ENCODE measurements at places on chromosomes 5 and 9.
A peak's percentile ranks its signal among the peaks of the same experiment; 100 is the strongest.

- no peak for DNase-seq
Measured at GRCh38 chr5:56247592-56247991, 14.5 kb upstream of the ANKRD55 start.

DNA sequence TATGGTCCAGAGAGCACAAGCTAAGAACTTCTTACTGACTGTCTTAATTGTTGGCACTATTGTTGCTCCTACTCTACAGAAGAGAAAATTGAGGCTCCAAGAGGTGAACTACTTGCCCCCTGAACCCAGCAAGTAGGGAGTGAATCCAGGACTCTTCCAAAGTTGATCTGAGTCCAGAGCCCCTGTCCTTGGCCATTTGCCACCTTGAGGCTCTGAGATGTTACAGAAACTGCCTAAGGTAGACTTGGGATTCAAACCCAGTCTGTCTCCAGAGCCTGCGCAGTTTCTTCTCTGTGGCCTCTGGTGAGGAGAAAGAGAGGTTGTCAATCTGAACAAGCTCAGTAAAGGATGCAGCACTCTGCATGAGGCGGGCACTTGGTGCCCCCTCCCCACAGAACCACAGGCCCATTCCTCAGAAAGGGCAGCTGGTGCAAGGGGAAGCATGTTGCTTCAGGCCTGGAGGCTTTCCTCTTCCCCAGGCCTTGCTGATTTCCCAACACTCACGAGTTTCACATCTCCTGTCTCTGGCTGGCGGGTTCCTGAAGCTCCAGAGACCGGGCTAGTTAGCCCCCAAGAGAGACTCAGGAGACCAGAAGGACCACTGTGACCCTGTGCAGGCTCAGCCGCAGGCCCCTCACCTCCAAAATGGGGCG, 2.9 kb upstream of the LCP2 start:
- no peak for DNase-seq

DNA sequence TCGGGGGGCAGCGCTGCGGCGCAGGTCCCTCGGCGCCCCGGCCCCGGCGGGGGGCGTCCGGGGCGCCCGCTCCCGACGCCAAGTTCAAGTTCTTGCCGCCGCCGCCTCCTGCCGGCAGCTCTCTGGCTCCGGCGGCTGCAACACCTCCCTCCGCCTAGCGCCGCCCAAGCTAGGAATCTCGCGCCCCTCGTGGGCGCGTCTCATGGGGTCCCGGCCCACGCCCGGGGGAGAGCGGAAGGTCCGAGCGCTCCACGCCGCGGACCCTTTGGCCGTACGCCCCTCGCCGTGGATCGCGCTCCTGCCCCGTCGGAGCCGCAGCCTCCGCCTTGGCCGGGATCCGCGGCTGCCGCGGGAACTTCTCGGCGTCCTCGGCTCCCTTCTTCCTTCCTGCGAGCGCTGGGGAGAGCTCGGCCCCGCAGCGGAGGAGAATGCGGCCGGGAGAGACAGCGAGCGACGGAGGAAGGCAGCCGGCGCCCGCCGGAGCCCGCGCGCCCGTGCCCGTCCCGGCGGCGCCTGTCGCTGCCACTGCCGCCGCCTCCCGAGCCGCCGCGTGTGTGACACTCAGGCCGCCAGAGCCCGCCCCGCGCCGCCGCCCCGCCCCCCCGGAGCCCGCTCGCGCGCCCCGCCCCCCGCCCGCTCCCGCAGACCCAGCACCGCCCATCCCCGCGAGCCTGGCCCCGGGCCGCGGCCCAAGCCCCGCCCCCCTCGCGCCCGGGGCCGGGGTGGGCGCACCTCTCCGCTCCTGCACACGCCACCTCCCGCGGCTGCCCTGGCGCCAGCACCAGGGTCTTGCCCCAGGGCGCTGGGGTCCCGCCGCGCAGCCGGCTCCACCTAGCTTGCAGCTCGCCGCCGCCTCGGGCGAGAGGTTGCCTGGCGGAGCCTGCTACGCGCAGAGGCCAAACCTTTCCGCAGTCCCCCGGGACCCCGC, at the start of gene SHB:
TSS of gene SHB (minus strand) at position 527 of the 928 bp plus-strand sequence. CDS start 582 bp downstream, outside the sequence.
- DNase-seq, result peak; percentile 54

DNA sequence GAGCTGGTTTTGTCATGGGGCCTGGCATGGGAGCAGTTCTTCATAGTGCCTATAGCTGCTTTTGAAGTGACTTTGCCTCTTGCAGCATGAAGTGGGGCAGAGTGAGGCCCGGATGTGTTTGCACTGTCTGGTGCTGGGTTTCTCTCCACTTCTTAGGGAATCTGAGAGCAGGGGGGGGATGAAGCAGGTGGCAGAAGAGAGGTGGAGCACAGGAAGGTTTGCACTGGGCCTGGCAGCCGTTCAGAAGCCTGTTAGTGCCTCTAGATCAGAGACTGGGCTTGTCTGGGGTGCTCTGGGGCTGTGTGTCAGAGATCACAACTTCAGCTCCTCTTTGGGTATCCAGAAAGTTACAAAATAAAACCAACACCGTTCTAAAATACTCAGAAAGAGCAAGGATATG, 18.4 kb downstream of the USP20 start:
- DNase-seq, result no peak

DNA sequence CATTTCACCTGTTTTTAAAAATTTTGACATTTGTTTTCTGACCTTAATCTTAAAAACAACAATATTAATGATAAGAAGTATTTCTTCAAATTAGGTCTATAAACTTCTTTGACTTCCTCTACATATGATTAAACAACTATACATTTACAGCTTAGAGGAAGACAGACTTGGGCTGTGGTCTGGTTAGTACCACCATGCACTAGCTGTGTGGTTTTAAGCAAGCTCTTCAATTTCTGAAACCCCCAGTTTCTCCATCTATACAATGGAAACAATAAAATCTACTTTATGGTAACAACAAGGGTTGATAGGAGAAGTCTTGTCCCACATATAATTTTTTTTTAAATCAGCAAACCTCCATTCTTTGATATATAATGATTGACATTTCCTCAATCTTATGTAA, 15.7 kb downstream of the ANKDD1B start:
- no peak for DNase-seq

DNA sequence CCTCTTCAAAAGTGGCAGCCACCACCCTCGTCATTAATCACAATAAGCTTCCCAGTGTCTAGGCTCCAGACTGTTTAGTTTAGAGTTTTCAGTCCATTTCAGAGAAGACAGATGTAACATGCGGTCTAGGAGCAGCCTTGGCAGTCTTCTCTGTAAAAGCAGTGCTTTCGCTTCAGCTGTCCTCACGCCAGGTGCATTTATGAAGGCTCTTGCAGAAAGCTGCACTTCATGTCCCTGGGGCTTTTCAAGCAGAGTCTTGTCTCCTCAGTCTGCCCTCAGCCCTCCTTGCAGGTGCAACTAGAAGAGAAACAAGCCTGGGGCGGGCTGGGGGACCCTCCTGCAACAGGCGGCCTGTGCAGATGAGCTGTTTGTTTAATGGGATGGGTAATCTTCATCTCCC, 281.9 kb downstream of the DRD1 start:
- no peak for DNase-seq

GRCh38 chr5:9971301-9971700, 278.4 kb downstream of the ATPSCKMT start:
- no peak for DNase-seq

- DNase-seq, result no peak
Measured at GRCh38 chr5:115388240-115388639, 91.8 kb upstream of the CCDC112 start.

DNA sequence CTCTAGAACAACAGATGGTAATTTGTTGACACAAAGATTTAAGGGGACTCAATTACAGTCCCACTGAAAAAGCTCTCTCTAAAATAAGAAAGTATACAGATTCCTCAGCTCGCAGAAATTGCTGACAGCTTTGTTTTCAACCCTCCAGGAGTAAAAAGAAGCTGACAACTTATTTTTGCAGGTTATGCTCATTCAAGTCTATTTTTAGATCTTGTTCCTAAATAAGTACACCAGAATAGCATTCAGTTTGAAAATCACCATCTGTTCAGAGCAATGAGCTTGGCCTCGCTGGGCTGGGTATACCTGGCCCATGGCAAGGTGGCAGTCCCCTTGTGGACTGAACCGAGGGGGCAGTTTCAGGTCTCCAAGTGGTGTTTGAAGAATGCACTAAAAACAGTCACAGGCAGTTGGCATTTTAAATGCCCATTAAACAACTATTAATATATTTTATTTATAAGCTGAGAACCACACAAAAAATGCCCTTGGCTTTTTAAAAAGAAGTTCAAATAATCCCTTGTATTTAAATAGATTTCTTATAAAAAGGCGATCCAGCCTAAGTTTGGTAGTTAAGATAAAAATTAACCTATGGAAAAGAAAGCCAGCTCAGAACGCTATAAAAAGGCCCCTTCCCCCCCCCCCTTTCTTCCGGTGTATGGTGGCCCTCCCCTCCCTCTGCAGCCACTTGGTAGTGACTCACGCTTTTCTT, 169.2 kb downstream of the AUH start:
- DNase-seq, result no peak

DNA sequence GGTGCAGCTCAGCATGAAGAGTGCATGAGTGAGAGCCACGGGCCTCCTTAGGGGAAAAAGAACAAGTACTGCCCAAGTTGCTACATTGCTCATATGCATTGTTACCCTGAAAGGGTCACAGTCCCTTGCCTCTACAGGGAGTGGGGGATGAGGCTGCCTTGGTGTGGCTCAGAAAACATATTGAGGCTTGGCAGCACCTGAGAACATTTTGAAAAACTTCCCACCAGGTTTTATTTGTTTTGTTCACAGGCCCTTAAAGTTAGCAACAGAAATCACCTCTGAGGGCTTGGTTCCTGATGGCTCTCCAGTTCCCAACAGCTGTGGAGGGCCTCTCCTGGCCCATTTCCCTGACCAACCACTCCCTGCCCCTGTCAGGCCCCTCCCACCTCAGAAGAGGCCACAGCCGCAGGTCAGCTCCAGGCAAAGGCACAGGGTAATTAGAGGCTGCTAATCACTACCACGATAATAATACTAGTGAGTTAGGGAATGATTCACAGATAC, 90.7 kb upstream of the ADRA1B start:
- no peak for DNase-seq

GRCh38 chr9:93084471-93084881, 11.5 kb upstream of the CARD19 start:
- DNase-seq, result no peak

GRCh38 chr5:64649512-64649911, 40.8 kb upstream of the SHISAL2B start:
- no peak for DNase-seq

DNA sequence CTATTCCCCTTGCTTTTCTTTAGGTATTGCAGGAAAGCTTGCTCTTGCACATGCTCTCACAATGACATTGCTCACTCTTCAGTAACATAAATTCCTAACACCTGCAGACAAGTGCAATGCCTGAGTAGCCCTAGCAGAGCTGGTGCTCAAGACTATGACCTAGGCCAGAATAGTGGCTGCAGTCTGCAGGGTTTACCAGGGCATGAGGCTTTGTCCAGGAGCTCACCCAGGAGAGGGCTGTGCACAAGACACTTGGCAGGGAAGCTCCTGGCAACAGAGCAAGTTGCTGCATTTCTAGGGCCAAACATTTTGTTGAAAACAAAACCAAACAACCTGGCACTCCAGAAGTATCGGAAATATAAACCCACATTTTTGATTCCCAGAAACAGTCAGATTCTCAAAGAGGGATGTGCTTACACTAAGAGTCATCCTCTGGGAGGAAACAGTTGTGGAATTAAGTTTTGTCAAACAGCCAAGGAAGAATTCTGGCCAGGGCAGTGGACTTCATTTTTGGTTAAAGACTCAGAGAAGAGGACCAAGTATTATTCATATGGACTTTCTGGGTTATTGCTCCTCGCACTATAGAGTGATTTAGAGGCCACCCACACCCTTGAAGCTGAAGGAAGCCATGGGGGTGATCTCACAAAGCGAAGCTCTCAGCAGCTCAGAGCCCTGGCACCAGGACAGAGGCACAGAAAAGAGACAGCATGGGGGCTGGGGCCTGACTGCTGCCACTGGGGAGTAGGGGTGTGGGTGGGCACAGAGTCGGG, 44.9 kb downstream of the MACROH2A1 start:
- no peak for DNase-seq

DNA sequence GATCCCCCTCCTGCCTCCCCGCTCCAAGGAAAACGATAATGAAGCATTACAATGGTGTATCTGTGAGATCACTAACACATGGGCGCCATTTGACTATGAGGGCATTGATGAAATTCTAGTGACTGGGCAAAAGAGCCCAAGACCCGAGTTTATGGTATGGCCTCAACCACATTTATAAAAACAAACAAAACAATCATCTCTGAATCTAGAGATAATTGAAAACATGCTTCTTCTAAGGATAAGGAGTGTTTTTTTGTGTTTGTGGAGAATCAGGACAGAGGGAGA, 100.9 kb upstream of the SEMA6A start:
- DNase-seq, result no peak

- DNase-seq, result no peak
Measured at GRCh38 chr9:3868466-3868865, 342.7 kb upstream of the RFX3 start.

GRCh38 chr5:146718609-146719008, 159.9 kb downstream of the PPP2R2B start:
- DNase-seq, result no peak

DNA sequence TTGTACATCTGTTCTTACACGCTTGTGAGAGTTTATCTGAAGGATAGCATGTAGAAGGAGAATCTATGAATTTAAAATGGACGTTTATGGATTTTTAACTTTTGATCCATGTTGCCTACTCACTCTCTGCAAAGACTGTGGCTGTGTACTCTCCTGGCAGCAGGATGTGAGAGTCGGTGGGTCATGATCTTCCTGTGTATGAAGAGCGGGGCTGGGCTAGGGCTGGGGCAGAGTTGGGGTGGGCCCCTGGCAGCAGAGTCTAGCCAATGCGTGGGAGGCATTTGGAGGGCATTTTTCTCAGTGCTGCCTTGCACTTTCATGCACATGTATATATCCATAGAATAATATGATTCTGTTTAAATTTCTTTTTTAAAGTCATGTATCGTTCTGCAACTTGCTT, 24.0 kb upstream of the DAB2IP start:
- no peak for DNase-seq

DNA sequence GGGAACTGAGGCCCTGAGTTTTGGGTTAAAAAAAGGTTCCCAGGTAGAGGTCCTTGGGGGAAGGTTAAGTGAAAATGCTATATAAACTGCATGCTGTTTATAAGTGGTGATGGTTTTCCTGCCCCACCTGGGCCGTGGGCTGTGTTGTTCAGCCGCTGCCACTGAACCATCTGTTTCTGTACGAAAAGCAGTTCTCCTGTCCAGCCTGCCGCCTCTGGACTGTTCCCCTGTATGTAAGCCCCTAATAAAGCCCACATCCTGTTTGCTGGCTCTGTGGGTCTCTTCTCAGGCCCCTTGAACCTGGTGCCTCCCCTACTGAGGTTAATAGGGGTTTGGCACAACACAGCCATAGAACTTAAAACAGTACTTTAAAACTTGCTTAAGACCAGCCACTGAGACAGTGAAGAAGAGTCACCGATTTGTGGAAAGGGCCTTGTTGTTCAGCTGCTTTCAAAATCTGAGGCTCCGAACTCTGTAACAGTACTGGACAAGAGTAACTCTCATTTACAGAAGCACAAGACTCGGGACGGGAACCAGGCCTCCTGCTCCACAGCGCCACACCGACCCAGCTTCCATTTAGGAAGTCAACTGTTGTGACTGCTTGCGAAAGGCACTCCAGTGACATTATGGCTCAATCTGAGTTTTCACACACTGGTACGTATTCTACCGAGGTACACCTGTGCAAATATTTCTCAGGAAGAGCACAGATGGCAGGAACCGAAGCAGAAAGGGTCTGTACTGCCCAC, 192.5 kb downstream of the CDK5RAP2 start:
- no peak for DNase-seq

Measured in stimulated activated CD8-positive, alpha-beta memory T cell treated with anti-CD3 and anti-CD28 coated beads, Interleukin-4, amount 100 ng/mL, for 1 hour (primary cell).